GM12891 (cell line): ENCODE measurements at places on chromosomes 12 and 14.

DNA sequence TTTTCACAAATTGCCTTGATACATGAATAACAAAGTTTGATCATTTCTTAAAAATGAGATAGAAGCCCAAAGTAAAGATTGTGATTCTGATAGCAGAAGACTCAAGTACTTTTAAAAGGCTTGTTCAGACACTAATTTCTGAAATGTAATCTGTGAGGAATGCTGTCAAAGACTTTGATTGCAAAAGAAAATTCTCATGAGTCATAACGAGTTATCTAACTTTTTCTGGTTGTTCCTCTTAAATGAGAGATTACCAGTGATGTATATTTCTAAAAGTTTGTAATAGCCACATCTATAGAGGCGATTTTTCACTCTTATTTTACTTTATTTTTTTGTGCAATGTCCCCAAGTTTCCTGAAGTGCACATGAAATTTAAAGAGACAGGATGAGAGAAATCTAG, 7.0 kb downstream of the PYGL start:
- no peak for DNase-seq

DNA sequence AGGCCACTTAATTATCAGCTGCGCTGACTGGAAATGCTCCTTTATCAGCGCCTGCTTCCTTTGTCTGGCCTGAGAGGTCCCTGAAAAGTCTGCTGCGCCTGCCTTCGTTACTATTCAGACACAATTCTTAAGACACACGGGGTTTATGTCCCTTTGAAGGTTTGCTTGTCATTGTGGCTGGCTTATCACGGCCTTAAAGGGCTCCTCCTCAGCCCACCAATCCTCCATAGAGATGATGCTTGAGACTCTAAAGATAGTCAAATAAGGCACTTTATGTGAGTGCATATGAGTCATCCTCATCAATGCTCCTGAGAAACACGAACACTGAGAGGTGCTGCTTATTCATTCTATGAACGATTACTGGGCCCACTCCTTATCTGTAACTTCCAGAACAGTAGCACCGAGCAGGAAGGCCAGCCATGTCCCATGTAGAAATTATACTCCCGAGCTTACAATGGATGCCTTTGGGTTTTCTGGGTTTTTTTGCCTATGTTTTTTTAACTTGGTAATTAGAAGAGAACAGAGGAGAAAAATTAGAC, 1268.2 kb upstream of the TMEM132C start:
- DNase-seq, result no peak

- no peak for DNase-seq
Observed at GRCh38 chr12:26795910-26796309, 37.1 kb downstream of the ITPR2 start.

DNA sequence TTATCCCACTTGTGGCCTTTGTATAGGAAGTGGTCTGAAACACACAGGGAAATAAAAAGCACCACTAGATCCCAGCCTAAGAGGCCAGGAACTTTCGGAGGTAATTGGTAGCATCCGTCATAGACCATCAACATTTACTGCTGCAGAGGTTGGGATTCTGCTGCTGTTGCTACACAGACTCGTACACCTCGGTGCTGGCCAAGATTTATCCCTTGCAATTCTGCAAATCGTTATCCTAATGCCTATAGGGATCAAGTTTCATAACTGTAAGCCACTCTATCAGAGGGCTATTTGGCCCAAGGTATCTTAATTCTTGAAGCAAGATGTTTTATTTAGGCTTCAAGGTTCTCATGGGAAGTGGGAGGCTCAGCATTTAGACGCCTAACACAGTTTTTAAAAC, 913.6 kb downstream of the GALC start:
- DNase-seq, result no peak
